ENCODE measurements at places on chromosomes 5 and 9.
A peak's percentile ranks its signal among the peaks of the same experiment; 100 is the strongest.

- DNase-seq: no peak
Measured at GRCh38 chr5:78964889-78965288, 20.2 kb downstream of the ARSB start.

DNA sequence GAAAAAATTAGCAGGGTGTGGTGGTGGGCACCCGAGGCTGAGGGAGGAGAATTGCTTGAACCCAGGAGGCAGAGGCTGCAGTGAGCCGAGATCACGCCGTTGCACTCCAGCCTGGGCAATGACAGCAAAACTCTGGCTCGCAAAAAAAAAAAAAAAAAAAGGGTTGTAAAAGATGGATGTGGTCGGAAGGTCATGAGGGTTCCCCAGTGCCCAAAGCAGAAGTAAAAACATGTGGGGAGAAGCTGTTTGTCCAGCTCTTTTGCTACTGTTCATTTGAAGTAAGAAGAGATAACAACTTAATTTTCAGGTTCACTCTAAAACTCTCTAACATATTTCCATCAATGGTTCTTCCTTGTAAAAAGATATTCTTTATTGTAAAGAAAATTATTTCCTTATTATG, 57.1 kb upstream of the GOLPH3 start:
- DNase-seq: no peak

- DNase-seq: no peak
Measured at GRCh38 chr9:75358846-75359245, 270.5 kb downstream of the OSTF1 start.

DNA sequence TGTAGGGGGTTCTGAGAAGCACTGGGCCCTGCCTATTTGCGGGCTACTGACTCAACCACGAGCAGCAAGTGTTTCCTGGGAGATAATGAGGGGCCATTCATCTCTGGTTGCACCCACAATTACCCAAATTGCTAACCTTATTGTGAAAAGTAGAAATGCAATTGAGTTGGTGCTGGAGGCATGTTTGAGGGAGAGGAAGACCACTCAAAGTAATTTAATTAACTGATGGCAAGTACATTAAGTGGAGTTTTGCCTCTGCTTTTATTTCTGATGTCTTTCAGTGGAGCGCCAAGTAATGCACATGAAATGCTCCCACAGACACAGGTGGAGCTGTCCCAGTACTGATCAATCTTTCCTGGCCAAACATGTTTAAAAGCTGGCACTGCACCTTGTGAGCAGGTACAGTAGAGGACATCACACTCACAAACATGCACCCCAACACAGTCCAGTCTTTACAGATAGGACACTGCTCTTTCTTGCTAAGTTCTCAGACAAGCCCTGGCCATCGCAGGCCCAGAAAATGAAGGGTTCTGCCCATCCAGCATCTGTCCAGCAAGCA, 195.4 kb downstream of the HSPA4 start:
- no peak for DNase-seq

GRCh38 chr9:126783949-126784348, 20.9 kb upstream of the ZBTB43 start:
- DNase-seq: no peak

- DNase-seq: no peak
Measured at GRCh38 chr5:138287246-138287645, 12.8 kb upstream of the GFRA3 start.

GRCh38 chr9:7608261-7608660, 191.3 kb downstream of the DMAC1 start:
- DNase-seq: no peak

GRCh38 chr9:22649384-22649783, 202.8 kb downstream of the DMRTA1 start:
- no peak for DNase-seq

DNA sequence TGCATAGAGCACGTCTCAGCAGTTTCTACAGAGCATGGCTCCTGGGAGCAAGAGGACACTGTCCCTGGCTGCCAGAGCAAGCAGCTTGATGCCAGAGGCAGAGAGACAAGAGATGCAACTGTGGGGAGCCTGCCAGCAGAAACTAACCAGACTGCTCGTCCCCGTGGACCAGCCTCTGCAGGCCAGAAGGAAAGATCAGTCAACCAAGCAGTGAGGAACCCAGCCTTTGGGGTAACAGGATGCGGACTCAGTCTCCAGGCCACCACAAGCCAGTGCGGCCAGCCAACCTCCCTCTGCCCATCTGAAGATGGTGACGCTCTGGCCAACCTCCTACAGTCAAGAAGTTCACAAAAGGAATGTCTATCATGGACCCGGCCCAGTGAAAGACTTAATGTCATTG, 3.7 kb downstream of the SURF4 start:
- DNase-seq: no peak

GRCh38 chr5:147418613-147419012, 91.3 kb downstream of the DPYSL3 start:
- DNase-seq: no peak

GRCh38 chr5:6825678-6826244, 112.5 kb downstream of the TENT4A start:
- DNase-seq: no peak

DNA sequence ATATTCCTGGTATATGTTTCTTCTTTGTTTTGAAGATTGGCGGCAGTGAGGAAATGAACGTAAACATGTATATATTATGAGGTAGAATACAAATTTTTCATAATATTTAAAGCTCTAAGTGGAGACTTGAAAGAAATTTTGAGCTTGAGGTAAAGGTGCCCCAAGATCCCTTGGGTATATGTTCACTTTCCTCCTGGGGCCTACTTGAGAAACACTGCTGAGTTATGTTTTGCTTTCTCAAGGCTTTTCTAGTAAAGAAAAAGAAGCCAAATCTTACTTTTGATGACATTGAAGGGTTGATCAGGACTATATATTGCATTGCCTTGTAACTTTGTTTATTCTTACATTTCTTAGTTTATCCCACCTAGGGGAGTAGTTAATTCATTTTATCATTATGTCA, 30.7 kb downstream of the AP3S1 start:
- DNase-seq: no peak

- no peak for DNase-seq
Measured at GRCh38 chr5:74274326-74274725, 366.2 kb downstream of the ENC1 start.

DNA sequence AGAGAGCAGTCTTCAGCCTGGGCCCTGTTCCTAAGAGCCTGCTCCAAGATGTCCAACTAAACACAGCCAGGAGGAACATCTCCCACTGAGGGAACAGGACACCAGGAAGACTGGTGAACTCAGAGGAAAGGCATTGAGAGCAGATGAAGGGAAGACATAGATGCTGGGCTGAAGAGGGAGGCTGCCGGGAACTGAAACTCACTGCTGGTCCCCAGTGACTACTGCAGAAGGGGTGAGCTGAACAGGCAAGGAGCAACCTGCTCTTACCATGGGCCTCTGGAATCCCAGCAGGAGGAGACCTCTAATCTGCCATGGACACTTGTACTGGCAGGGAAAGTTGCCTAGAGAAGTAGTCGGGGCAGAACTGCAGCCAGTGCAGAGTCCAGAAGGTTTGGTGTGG, 95.7 kb downstream of the TRPM3 start:
- no peak for DNase-seq

- DNase-seq: no peak
Measured at GRCh38 chr5:56737002-56737621, 78.2 kb upstream of the MAP3K1 start.

- no peak for DNase-seq
Measured at GRCh38 chr5:146283344-146283761, 55.3 kb upstream of the POU4F3 start.

DNA sequence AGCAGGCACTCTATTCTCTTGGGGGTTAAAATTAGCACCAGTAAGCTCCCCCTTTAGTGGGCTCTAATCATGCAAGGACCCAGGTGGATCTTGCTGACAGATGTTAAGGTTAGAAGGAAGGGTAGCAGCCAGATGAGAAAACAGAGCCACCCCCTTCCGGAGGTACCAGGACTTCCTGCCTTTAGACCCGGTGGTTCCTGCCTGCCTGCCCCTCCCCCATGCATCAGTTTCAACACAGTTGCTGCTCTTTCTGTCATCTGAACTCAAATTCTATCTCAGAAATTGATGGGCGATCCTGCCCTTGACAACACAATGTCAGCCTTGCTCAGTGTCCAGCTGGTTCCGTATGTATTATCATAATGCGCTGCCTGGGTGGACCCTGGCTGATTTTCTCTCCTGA, 287.3 kb downstream of the EBF1 start:
- peak; percentile 35 for DNase-seq

DNA sequence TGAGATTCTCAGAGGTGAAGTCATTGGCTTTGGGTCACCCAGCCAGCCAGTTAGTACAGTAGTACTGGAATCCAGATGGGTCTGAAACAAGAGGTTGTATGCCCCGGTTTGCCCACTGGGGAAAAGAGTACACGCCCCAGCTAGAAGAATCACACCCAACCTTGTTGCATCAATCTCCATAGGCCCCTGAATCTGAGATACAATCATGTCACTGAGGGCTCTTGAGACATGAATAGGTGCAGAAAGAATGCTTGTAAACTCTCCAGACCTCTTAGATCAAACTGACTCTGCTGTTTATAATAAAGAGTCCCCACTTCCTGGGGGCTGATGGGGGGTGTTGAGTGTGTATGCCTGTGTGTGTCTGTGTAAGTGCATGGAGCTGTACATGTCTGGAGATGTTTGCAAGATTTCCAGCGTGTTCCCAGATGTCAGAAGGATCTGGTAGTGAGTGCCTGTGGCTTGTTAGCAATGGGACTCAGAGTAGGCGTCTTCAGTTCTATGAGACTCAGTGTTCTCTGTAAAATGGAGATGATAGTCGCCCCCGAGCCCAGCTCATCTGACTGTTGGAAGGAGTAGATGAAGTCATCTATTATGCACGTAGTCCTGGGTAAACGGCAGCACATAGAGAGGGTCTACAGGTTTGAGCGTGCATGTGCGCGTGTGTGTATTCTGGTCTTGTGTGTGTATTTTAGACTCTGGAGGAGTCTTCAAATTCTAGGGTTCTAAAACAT, 48.2 kb downstream of the COL27A1 start:
- DNase-seq: no peak

GRCh38 chr9:91930475-91930874, 19.6 kb downstream of the ROR2 start:
- no peak for DNase-seq

GRCh38 chr5:73157414-73158303, 15.3 kb upstream of the TMEM174 start:
- no peak for DNase-seq

DNA sequence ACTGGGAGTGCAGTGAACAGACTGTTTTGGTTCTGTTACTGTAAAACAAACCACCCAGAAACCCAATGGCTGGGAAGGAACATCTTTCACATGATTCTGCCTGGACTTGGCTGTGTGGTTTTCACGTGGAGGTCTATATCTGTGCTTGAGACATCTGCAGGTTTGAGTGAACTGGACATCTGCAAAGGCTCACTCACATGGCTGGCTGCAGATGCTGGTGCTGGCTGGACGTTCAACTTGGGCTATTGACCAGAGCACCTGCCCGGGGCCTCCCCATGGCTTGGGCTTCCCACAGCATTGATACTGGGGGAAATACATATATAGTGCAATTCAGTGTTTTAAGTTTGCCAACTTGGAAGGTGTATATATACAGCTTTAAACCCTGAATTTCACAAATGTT, 6.8 kb downstream of the CTSL start:
- DNase-seq: no peak

GRCh38 chr9:136965771-136966484, 11.4 kb upstream of the PTGDS start:
- peak; percentile 27 for DNase-seq

DNA sequence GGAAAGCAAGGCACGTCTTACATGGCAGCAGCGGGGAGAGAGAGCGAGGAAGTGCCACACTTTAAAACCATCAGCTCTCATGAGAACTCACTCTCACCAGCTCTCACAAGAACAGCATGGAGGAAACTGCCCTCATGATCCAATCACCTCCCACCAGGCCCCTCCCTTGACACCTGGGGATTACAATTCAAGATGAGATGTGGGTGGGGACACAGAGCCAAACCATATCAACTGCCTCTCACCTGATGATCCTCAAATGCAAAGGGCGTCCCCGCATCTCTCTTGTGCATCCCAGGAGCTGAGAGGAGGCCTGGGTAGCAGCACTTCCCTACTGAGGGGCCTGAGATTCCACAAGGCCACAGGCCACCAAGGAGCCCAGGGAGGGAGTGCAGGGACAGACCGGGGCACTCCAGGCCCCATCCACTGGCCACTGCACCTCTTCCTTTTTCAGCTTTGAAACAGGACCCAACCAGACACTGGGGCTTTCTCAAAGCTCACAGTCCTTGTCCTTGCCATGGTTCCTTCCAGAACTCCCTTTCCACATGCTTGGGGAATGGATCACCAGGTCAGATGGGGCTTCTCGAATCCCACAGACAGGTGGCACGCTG, 54.5 kb upstream of the IL17B start:
- no peak for DNase-seq

- no peak for DNase-seq
Measured at GRCh38 chr5:54533541-54534190, 16.1 kb downstream of the SNX18 start.

DNA sequence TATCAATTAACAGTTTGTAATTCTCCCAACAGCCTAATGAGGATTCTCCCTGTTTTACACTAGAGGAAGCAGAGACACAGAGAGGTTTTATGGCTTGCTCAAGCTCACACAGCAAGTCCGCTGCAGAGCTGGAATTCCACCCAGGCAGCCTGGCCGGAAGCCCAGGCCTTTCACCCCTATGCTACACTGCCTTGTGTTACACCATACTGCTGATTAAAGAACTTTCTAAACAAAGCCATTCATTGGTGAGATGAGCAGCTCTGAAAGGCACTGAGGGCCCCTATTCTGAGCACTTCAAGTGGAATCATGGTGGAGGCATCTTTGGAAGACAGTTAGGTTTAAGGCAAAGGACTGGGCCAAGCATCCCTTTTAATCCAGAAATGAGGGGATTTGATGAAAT, 14.7 kb upstream of the LARP1 start:
- no peak for DNase-seq

- DNase-seq: no peak
Measured at GRCh38 chr5:64746446-64746845, 22.0 kb downstream of the SREK1IP1 start.

- DNase-seq: no peak
Measured at GRCh38 chr9:126642839-126643238, 29.1 kb downstream of the LMX1B start.

DNA sequence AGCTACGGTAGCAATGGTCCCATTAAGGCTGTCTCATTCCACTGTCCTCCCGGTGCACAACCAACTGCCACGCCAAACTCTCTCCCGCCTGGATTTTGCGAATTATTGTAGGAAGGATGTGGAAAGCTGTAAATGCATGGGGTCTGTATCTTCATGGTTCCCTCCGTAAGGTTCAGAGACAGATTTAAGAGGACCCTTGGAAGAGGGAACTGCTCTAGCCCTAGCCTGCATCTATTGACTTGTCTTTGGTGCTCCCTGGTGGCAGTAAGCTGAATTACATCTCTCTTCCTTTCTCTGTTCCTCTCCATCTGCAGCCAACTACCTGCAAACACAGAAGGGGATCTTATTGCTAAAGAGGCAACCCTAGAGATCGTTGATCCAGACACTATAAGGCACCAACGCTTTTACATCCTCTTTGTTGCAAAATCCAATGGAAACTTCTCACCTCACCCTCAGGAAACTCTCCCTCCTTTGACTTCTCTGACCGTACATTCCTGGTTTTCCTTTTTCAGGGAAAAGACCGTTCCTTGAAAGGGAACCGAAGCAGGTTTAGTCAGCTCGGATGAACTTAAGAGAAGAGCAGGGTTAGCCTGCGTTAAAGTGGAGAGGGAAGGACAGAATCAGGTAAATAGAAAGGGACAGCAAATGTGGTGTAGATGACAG, 11.9 kb downstream of the CAPSL start:
- DNase-seq: peak; percentile 82

- no peak for DNase-seq
Measured at GRCh38 chr5:36230151-36230790, 11.5 kb downstream of the NADK2 start.
